Brain pericyte (primary cell): ENCODE measurements at places on chromosomes 4 and X.

DNA sequence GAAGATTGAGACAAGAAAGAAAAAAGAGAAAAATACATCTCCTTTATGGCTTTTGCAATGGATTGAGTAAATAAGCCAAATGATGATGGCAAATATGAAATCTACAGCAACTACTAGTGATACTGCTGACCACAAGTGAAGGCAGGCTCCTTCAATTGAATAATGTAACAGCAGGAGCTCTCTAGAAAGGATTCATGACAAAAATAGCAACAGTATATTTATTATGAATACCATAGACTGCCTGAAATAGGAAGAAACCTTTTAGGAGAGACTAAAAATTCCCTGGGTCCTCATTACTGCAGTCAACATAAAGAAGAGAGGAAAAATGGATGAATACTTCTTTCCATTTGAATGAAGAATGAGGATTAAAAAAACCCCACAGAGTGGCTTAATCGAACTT is 306.8 kb upstream of the ANXA10 start:
- DNase-seq: no peak

- no peak for DNase-seq
Observed at GRCh38 chr4:137735561-137736104, 203.3 kb upstream of the PCDH18 start.

GRCh38 chrX:30246769-30247489 is at the start of gene MAGEB1:
MAGEB1 (plus strand) TSS chrX:30247146; CDS start chrX:30250494, 3,348 bp downstream.
- DNase-seq: no peak

DNA sequence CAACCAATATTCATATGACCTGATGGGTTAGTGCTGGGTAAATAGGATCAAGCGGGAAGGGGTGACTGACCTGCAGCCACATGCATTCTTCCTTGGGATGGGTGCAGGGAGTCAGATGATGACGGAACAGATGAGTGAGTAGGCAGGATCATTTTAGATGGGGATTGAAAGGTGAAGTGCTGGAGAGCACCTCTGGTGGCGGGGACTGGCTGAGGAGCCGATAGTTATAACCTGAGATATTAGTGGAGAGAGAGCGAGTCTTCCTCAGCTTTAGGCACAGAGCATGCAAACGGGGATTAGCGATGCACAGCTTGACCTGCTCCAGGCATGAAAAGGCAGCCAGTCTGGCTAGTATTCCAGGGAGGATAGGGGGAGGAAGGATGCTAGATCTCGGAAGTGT is 99.1 kb downstream of the AFF1 start:
- no peak for DNase-seq

DNA sequence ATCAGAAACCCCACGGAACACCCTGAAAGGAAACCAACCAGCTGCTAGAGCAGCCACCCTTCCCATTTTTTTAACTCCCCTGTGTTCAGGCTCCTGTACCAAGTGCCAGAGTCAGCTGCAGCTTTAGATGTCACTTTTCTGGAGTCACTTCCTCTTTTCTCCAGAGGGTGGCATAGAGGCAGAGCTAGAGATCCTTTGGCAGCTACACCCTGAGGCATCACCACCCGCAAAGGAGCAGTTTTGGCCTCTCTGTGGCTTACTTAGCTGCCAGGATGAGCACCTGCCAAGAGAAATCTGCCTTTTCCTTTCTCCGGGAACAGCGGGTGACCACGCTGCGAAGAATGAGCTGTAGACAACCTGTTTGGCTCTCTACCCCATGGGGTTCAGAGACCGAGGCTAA is 58.0 kb upstream of the CHRDL1 start:
- no peak for DNase-seq

DNA sequence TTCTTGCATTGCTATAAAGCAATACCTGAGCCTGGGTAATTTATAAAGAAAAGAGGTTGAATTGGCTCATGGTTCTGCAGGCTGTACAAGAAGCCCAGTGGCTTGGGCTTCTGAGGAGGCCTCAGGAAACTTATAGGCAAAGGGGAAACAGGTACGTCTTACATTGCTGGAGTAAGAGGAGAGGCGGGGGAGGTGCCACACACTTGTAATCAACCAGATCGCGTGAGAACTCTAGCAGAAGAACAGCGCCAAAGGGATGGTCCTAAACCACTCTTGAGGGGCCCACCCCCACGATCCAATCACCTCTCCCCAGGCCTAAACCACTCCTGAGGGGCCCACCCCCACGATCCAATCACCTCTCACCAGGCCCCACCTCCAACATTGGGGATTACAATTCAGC is 50.6 kb upstream of the SHOX start:
- DNase-seq: no peak

DNA sequence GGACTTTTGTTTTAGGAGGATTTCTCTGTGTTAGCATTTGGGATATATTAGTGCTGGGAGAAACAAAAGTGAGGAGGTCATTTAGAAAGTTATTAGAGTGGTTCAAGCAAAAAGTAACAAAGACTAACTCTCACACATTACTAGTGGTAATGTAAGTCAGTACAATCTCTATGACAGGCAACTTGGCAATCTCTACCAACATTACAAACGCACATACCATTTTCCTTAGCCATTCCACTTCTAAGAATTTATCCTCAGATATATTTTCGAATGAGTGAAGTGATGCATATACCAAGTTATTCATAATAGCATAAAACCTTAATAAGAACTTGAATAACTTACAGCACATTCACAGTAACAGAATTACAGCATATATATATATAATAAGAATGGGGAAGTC is 146.2 kb downstream of the PRSS12 start:
- no peak for DNase-seq

GRCh38 chr4:10018818-10019461 is 2.4 kb downstream of the SLC2A9 start:
- DNase-seq: peak; percentile 61

- no peak for DNase-seq
Observed at GRCh38 chrX:83759872-83760271, 101.1 kb upstream of the CYLC1 start.

DNA sequence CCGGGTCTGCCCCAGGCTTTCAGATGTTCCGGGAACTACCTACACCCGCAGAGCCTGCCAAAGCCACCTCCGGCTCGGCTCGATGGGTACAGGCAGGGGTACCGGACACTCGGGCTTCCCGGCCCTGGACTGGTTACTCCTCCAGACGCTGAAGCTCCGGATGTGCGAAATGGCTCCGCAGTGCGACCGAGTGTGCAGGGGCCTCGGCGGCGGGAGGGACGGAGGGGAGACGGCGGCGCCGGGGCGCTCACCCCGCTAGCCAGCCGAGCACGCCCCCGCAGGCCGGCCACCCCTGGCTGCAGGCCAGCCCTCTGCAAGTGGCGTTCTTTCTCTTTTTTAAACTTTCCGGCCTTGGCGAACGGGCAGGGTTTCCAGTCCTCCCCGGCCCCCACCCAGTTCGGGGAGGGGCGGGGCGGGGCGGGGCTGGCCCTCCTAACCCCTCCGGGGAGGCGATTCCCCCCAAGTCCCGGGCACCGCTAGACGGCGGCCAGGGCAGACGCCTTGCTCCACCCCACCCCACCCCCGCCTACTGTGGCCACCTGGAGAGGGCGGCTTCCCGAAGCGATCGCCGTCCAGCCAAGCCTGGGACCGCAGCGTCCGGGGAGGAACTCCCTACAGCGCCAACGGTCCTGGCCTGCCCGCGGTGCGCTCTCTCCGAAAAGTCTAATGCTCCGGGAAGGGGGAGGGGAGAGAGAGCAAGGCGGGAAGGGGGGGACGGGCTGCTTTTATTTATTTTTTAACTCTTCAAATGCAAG is 7.5 kb downstream of the BCOR start:
- no peak for DNase-seq
